ENCODE measurements at places on chromosomes 12 and 14.

GRCh38 chr12:65784289-65785015 is 39.8 kb upstream of the HMGA2 start:
- DNase-seq = no peak

DNA sequence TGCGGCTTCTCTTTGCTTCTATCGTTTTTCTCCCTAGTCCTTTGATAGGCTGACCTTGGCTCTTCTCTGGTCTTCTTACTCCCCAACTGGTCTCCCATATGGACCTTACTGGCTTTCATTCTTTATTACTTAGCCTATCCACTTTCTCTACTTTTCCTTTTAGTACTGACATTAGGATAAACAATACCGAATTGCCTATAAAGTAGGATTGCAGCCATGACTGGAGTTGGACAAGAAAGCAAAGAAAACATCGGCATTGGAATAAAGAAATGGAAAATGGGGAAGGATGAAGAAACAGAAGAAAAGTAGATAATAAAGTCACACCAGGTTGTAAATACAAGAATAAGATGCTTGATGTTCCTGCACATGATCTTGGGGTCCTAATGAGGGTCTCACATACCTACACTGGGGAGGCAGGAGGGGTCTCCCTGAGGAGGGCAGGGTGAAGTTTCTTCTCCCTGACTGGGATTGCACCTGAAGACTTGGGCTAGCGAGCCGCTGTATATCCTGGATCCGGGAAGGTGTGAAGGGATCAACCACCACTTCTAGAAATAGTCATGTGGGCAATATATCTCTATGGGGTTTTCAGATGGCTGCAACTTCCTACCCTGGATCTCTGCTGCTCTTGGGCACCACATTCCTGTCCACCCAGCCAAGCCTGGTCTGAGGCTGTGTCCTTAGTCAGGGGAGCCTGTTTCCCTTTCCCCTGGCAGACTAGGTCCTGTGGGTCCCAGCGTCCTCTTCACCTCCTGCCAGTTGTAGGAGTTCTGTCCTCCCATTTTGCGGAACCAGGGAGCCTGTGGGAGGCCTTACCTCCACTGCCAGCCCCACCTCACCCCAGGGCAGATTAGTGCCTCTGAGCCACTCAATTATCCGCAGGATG is 13.1 kb downstream of the NKX2-1 start:
- DNase-seq = no peak

DNA sequence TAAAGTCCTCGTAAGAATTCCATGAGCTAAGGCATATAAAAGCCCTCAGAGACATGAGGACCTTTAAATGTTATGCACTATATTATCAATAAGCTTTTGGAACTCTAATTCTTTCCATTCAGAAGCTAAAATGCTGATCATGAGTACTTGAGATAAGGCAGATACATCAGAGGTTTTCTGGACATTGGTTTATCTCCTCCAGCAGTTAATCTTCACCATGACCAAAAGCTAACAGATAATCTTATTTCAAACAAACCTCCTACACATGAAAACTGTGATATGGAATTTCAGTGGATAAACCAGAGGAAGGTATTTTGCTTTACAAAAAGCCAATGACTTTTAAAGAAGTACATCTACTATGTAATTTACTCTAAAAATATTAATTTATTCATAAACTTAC is 97.9 kb upstream of the BBS10 start:
- no peak for DNase-seq

DNA sequence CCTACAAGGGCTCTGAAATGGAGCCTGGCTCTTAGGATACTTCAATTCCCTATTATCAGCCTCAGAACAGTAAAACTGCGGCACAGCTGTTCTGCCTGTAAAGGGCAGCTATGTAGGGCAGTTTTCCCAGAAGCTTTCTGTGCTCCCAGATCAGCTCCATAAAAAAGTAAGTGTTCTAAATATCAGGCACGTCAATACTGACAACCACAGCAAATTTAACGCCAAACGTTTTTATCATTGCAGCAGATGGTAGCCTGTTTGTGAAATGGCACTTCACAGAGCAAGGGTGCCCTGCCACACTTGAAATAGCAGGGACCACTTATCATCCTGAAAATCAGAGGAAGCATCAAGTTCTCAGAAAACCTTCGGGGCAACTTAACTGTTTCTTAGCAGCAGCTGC is 54.8 kb upstream of the PTHLH start:
- no peak for DNase-seq

DNA sequence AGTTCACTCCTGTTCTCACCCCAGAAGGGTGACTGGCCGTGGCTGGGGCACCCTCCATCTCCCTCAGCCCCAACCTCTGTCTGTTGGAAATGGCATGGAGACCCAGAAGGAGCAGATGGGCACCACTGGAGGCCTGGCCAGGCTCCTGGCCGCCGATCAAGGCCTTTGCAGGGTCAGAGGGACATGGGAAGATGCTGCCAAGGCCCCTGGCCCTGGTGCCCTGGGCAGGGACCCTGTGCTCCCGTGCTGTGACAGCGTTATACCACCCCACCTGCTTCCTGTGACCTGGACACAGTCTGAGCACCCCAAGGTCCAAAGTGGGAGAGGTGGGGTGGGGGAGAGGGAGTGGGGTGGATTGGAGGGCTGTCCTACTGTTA is 3.5 kb downstream of the INF2 start:
- no peak for DNase-seq

DNA sequence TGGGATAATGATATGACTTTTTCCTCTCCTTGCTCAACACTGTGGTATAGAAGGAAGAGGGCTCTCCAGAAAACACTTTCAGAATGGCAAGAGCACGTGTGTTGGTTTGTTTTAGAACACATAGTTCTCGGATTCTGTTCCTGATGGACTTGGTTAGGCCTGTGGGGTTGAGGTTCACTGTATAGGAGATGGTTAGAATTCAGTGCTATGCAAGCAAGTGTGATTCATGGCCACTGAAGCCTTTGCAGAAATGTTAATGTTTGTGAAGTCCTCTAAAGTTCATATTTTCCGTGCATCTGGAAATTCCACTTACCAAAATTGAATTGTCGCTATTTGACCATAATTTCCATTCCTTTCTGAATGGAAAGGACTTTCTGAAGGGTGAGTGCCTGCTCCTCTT is 233.2 kb upstream of the DDHD1 start:
- DNase-seq = no peak

DNA sequence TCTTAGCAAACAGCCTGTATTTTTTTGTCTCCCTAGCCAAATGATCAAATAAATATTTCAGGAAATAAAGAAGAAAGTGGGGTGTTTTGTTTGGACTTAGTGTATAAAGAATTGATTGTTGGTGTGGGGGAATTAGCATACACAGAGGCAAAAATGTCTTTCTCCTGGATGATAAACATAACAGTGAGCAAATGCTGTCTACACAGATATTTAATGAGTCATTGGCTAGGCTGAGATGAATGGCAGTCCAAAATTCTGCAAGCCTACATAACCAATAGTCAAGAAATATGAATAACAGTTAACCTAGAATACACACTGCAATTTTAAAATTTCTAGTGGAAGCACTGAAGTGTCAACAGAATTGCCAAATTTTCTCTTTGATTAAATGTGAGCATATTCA is 35.8 kb downstream of the MYF5 start:
- DNase-seq = no peak

GRCh38 chr12:16329594-16329993 is 17.9 kb upstream of the MGST1 start:
- no peak for DNase-seq

DNA sequence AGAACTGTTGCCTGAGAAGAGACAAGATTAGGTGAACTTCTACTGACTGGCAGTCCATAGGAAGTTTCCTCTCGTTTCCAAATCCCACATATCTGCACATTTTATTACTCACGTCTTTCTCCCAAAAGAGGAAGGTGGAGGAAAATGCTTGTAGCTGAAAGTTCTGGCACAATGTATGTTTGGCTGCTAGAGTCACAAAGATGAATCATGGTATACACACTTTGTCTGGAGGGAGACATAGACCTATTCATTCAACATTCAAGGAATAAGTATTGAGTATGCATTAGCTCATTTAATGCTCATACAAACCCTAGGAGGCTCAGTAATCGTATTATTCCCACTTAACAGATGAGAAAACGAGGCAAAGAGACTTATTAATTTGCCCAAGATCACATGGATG is 291.8 kb downstream of the FOXN3 start:
- DNase-seq = no peak

- DNase-seq = no peak
These were observed 51.5 kb downstream of the FAR2 start for GRCh38 chr12:29200586-29200985.

DNA sequence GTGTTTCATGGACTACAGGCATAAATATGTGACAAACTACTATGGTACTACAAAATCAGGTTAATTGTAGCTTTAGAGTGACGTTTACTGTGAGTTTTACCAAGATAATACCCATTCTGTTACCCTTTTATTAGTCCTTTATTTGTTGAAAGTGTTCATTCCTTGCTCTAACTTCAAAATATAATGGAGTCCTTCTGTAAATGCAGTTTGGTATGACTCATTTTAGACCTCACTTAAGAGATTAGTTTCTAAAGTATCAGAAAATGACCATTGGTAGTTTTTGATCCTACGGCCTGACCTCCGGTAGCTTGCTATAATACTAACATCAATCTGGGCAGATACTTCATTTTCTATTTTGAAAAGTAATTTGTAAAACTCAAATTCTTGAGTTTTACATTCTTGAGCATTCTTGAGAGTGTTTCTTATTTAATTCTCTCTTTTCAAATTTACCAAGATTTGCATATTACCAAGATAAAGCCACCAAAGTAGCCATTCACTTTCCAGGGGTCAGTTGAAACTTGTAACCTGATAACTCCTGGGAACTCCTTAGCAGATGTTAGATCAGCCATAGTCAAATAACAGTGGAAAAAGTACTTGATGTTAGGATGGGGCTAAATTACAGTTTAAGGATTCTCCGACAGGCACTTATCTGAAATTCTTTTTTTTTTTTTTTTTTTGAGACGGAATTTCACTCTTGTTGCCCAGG is 4.2 kb downstream of the HSPA2 start:
- no peak for DNase-seq

- DNase-seq = no peak
These were observed 85.1 kb downstream of the IFNG start for GRCh38 chr12:68074306-68075027.

- DNase-seq = no peak
These were observed 24.5 kb upstream of the SPTLC2 start for GRCh38 chr14:77640756-77641533.

DNA sequence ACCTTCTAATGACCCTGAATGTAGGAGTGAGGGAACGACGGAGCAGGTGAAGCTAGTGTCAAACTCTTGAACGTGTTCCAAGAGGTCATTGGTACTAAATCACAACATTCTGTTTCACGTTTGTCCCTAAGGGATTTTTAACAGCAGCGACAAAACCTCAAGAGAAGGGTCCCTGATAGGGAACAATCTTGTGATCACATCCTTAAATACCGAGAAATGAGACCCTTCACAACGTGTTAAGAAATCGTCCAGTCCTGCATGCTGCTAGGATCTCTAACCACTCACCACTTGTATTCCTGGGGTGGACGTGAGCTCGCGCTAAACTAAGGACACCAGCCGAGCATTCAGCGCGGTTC is 134.1 kb upstream of the KRAS start:
- no peak for DNase-seq

GRCh38 chr12:1830981-1831963 is 10.9 kb downstream of the LRTM2 start:
- DNase-seq = no peak

DNA sequence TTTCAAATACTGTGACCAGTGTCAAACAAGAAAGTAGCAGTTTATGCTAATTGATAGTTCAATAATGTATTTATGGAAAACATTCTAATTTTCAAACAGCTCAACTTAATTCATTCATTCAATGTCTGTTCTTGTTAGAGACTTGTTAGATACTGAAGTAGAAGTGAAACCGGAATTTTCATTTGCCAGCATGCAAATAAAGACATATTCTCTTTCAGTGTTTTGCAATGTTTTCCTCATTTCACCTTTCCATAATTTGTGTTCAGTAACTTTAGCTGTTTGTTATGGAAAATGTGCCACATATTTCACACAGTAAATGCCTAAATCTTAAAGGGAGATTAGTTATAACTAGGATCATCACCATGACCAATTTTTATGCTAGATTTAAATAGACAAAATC is 21.2 kb downstream of the TAS2R50 start:
- no peak for DNase-seq

- no peak for DNase-seq
These were observed 258.6 kb downstream of the KTN1 start for GRCh38 chr14:55838529-55839052.

GRCh38 chr14:76698631-76699030 is 62.6 kb upstream of the VASH1 start:
- no peak for DNase-seq

- no peak for DNase-seq
These were observed 90.6 kb upstream of the NUDT4 start for GRCh38 chr12:93287149-93287548.

GRCh38 chr12:21888276-21888863 is 52.9 kb downstream of the ABCC9 start:
- DNase-seq = no peak

DNA sequence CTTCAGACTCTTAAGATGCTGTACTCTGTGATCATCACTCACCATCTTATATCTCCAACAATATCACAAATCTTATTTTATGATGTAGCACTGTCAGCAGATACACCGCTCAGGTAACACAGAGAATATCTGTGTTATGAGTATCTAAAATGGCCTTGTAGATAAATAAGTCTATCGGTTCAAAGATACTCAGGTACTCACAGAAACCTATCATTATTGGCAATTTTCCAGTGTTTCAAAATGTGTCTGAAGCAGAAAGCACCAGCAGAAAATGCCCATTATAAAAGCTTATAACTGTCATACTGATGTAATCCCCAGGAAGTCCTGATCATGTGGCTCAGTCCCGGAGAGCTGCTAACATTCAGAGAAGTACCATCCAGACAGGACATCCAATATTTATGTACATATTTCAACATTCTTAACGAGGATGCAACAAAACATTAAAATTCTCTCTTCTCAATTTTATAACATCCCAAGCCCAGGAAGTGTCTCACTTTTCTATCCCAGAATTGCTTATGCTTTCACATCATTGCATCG is 190.7 kb upstream of the LMNTD1 start:
- no peak for DNase-seq

DNA sequence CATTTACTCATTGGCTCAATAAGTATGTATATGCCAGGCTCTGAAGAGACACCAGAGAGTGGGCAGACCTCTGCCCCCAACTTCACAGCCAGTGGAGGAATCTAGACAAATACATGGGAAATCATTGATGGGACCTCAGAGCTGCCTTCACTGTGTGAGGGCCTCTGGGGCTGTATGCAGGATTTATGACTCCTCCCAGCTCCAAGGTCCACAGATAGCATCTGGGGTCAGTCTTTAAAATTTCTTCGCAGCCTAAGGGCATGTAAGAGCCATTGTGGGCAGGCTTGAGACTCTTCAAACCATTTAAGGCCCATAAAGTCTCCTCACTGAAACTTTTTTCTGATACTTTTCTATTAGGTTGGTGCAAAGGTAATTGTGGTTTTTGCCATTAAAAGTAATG is 125.5 kb downstream of the SPTSSA start:
- DNase-seq = no peak

GRCh38 chr14:103220134-103220981 is 97.1 kb downstream of the TNFAIP2 start:
- no peak for DNase-seq

Measured in bone marrow (tissue), 2 donors.